ENCODE measurements at places on chromosomes 1 and 21. TPM values are rescaled to one million over a fixed set of nuclear protein-coding genes. Genes with fewer than 3 reads are reported as not detected.

OR2L13 gene
- not detected for total RNA-seq

RAB42 gene
- total RNA-seq: 2.2 TPM

SH2D1B gene
- not detected for total RNA-seq

MAP7D1 gene
- total RNA-seq: 81.4 TPM

PARK7 gene
- 183 TPM for total RNA-seq

TCHHL1 gene
- total RNA-seq: not detected

CFAP74 gene
- total RNA-seq: not detected

ADORA3 gene
- not detected for total RNA-seq

FMO4 gene
- total RNA-seq: 2.4 TPM

C1orf105 gene
- total RNA-seq: not detected

TP73 gene
- total RNA-seq: 0.07 TPM

SPSB1 gene
- 21.6 TPM for total RNA-seq

STIL gene
- 1.9 TPM for total RNA-seq

ZFP69B gene
- 1.8 TPM for total RNA-seq

NBPF3 gene
- total RNA-seq: 12.6 TPM

MPL gene
- total RNA-seq: not detected

CNR2 gene
- not detected for total RNA-seq

CACNA1S gene
- total RNA-seq: not detected

GPX7 gene
- 13.3 TPM for total RNA-seq

BTBD8 gene
- 2.1 TPM for total RNA-seq

DIO1 gene
- not detected for total RNA-seq

OR2T33 gene
- not detected for total RNA-seq

DPM3 gene
- 18.5 TPM for total RNA-seq

PTPN7 gene
- total RNA-seq: not detected

KRTAP13-2 gene
- not detected for total RNA-seq

LRRC38 gene
- not detected for total RNA-seq

AK4 gene
- 120 TPM for total RNA-seq

RAB25 gene
- total RNA-seq: not detected

SDC3 gene
- 37.6 TPM for total RNA-seq

SPRR4 gene
- total RNA-seq: not detected

GJA9 gene
- total RNA-seq: 0.07 TPM

TAL1 gene
- total RNA-seq: 0.91 TPM

SPRR2F gene
- total RNA-seq: not detected

Data from smooth muscle cell of the pulmonary artery (primary cell).